Activated CD4-positive, alpha-beta T cell treated with anti-CD3 and anti-CD28 coated beads for 36 hours (primary cell): ENCODE measurements at places on chromosomes 2 and 18. TPM values are rescaled to one million over a fixed set of nuclear protein-coding genes. Genes with fewer than 3 reads are reported as not detected.

- H3K4me3 ChIP-seq: no peak overlapping the region
- H3K27ac ChIP-seq: no peak overlapping the region
- no peaks in the 10 kb centered on the region for H3K4me1 ChIP-seq
- H3K36me3 ChIP-seq: no peaks in the 10 kb centered on the region
- peaks cover under 1% of the 10 kb centered on the region for H3K27me3 ChIP-seq
- peak; percentile 3 for DNase-seq
Measured at GRCh38 chr2:240791821-240792628, 28.0 kb downstream of the KIF1A start.

- DNase-seq: peak; percentile 25
- no peak overlapping the region for H3K4me3 ChIP-seq
- H3K27me3 ChIP-seq: no peaks in the 10 kb centered on the region
- peaks cover 10% of the 10 kb centered on the region for H3K4me1 ChIP-seq
- no peak overlapping the region for H3K27ac ChIP-seq
Measured at GRCh38 chr2:109009920-109010610, 21.0 kb upstream of the EDAR start.

DNA sequence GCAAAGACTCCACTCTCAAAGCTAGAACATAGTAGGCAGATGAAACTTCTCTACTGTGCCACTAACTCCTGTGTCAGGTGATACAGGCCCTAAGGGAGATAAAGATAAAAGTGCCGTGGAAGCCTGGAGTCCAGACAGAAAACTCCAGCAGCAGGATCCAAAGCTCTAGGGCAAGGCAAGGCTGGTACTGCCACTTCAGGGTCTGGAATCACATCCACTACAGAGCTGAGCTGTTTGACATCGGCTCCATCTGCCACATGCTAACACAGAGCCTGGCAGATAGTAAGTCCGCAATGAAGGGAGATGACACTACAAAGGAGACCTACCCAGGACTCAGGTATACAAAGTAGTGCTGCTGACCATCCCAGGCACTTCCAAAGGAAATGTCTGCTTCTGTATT is 34.4 kb downstream of the EPG5 start:
- H3K36me3 ChIP-seq: peaks cover 23% of the 10 kb centered on the region
- H3K4me1 ChIP-seq: peaks cover 7% of the 10 kb centered on the region
- H3K27ac ChIP-seq: no peak overlapping the region
- no peaks in the 10 kb centered on the region for H3K27me3 ChIP-seq

The SLC23A3 gene
- 1.9 TPM for total RNA-seq
